GM10248 (cell line): ENCODE measurements at places on chromosomes 3 and 15.

DNA sequence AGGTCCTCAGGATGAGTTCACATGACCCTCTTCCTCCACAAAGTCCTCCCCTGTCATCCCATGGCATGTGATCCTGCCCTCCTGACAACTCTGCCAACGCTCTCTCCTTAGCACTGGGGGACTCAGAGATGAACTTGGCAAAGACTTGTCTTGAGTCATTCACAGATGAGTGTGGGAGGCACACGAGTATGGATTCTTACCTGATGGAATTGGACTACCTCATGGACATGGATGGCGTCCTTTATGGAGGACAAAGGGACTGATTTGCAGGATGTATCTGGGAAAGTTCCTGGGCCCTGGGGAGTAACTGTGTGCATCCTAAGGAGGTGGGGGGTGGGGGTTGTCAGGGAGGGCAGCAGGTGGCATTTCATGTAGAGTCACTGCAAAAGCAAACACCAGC is 38.2 kb upstream of the TOPBP1 start:
- DNase-seq = no peak

GRCh38 chr3:58656631-58657030 is 9.9 kb downstream of the FAM3D start:
- no peak for DNase-seq

DNA sequence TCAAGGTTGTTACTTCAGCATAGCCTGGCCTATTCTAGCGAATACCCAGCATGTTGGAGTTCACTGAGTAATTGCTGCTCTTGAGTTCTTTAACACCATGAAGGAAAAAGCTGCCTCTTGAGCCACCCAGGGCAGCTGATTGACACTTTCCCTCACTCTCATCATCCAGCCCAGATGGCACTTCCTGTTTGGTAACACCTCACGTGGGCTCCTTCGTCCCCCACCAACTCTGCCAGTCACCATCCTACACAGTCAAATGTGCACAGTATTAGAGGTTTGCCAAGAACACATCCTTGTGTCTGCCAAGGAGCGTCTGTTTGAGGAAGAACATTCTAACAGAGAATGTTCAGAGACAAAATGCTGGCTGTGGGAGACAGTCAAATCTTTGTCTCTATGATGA is 266.3 kb downstream of the RPLP1 start:
- no peak for DNase-seq

GRCh38 chr3:175150812-175151401 is 291.8 kb downstream of the NAALADL2 start:
- DNase-seq = no peak

DNA sequence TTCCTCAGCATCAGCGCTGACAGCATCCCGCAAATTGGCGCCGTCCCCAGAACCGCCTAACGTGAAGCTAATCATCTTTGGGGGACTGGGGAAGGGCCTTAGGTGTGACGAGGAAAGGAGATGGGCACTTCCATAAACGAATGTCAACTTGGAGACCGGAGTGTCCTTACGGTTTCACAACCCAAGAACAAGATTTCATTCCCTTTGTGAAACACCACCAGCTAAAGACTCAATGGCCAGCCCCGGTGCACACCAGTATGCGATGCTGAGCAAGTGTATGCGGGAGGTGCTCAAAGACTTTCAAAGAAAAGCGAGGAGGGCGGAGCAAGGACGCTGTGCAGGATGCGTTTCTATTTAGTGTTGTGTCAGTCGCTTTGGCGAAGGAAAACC is 759 bp upstream of the TTBK2 start:
- peak; percentile 18 for DNase-seq

DNA sequence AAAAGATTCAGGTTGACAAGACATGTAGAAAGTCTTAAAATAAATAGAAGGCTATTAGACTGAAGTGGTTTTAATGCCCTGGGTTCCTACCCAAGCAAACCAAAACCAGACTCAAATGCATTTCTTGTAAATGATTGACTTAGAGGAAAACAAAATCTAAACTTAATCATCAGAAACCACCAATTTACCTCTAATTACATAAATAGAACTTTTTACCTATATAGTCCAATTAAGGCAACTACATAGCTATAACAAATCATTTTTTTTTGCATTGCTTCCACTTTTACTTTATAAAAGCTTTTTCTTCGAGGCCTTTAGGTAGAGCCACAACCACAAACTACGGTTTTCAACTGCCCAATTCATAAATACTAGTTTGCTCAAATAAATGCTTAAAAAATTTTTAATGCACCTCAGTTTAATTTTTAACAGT is 231.3 kb upstream of the ARHGEF26 start:
- no peak for DNase-seq

DNA sequence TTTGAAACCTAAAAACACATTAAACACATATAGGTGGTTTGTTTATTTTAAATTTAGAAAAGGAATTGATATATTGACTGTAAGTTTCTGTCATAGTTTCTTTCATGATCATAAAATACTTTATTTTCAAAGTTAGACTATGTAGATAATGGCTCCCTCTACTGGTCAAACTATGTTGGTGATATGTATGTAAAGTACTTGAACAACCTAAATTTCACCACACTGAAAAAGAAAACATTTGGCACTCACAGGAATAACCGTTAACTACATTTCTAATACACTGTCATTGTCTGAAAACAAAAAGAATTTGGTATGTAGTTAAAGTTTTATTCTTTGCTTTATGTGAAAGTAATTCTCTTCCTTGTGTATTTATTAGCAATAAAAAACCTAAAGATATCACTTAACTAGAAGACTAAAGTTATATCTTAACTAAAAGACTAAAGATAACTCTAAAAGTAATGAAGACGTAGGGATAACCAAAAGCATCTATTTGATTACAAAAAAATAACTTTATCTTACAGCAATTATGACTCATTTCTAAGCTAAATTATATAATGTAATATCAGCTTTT is 427.5 kb downstream of the VGLL3 start:
- peak; percentile 15 for DNase-seq

DNA sequence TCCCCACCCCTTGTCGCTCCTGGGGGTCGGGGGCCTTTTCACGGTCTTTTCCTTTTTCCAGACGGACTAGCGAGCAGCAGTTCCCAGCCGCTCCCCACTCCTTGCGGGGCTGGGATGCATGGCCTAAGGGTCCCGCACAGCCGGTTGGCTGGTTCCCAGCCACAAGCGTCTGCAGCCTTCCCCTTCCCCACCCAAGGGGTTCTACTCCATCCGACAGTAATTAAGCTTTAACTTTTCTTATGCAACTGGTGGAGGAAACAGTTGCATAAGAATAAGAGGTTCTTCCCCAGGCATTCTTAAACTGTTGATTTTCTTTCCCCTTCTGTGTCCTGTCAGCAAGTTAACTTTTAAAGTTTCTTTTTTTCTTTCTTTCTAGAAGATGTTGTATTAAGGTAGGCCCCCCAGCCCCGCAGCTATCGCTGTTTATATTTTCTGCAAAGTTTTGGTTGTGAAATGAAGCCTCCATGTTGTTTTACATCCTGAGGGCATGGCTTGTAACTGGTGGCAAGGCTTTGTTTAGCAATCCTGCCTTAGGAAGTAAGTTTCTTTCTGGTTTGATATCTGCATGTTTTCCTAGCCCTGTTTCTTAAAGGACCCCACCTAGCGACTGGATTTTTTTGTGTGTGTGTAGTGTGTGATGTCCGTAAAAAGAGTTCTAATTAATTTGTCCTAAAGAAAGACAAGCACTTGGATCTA is 207.5 kb downstream of the ZNF385D start:
- no peak for DNase-seq

DNA sequence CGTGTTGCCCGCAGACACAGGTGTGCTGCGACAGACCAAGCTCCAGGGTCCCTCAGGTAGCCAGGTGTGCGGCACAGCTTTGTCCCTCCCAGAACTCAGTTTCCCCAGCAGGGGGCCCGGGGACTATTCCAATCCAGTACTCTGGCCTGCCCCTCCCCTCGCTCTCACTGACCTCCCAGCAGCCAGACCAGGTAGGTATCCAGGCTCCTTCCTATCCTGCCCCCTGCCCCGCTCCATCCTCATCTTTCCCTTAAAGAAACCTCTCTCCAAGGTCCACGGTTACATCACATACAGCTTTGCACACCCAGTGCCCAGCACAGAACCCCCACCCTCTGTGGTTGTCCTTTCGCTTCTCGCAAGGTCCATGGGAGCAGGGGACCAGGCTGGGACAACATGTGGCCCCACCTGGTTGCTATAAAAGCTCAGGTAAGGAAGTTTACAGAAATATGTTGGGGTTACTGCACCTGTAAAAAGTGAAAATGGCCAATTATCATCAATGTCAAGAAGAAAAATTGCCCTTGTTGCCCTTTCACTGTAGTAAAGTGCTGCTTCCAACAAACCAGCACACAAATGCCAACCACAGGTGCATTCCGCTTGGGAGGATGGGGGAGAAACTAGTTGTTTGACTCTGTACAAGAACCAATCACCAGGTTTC is 7.3 kb upstream of the CYP11A1 start:
- no peak for DNase-seq

GRCh38 chr3:127339016-127339415 is 51.2 kb upstream of the PRR20G start:
- no peak for DNase-seq

GRCh38 chr3:141372656-141373055 is 4.4 kb downstream of the ZBTB38 start:
- no peak for DNase-seq

DNA sequence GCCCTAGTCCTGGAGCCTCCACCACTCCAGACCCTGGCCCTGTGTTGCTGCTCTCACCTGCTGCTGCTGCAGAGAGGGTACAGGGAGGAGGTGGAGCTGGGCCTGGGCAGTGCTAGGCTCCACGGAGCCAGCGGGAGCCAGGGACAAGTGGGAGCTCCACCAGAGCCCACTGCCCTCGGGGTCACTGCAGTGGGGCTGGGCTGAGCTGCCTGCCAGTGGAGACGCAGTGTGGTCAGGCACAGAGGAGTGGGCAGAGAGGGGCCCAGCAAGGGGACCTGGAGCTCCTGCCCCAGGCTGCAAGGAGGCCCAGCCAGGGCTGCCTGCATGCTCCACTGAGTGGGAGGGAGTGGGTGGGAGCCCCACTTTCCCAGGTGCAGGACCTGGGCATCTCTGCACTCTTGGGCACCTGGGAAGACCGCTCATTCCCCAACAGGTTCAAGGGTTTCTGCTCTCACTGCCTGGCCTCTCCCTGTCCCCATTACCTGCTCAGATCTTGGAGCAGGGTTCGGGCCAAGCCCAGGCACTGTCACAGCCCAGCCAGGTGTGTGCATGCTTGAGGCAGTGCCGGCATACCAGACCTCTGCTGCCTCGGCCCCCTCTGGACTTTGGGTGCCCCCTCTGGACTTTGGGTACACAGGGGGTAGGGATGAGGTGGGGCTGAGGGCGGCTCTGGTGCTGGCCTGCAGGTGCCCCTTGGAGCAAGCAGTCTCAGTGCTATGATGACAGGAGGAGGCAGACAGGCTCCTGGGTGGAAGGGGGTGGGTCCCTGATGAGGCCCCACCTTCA is 308.0 kb downstream of the DOCK3 start:
- no peak for DNase-seq

GRCh38 chr3:42778644-42779043 is 5.6 kb upstream of the CCDC13 start:
- no peak for DNase-seq

- DNase-seq = no peak
These were observed 75.4 kb upstream of the AKAP13 start for GRCh38 chr15:85305050-85305449.

- DNase-seq = no peak
These were observed 1.7 kb upstream of the DNAJC17 start for GRCh38 chr15:40808861-40809450.
